ENCODE measurements at places on chromosomes 4 and X.

- no peak for DNase-seq
These were observed 3.2 kb downstream of the DGKQ start for GRCh38 chr4:970046-970745.

DNA sequence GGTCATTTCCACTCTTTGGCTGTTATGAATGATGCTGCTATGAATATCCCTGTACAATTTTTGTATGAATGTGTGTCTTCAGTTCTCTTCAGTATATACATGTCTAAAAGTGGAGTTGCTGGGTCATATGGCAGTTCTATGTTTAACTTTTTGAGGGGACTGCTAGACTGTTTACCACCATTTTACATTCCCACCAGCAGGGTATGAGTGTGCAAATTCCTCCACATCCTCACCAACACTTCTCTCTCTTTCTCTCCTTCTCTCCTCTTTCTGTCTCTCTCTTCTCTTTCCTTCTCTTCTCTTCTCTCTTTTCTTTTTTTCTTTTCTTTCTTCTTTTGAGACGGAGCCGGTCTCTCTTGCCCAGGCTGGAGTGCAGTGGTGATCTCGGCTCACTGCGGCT, 7.8 kb downstream of the WWC2 start:
- DNase-seq, result no peak

DNA sequence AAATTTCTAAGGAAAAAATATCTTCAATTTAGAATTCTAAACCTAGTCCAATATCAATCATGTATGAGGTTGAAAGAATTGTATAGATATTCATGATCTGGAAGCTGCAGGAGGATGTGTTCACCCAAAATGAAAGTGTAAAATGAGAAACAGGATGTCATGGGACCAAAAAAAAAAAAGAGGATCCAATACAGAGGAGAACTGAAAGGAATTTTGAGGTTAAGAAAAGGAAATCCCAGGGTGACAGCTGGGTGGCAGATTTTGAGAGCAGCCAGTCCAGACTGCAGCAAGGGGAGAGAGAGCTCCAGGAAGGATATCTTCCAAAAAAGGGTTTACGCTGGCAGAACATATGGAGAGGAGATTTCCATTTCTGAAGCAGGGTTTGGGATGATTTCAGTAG, 38.9 kb downstream of the TLR10 start:
- no peak for DNase-seq

DNA sequence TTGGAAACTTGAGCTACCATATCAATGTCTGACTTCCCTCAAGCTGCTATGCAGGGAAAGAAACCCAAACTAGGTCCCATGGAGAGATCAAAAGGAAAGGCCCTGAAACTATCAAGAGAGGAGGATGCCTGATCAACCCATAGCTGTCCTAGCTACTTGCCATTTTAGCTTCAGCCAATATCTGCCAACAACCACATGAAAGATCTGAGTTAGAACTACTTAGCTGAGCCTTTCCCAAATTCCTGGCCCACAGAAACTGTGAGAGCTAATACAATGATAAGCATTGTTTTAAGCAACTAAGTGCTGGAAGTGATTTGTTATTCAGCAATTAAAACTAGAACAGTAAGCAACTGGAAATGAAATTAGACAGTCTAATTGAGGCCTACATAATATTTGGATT, 6.3 kb upstream of the ARHGEF38 start:
- no peak for DNase-seq

GRCh38 chrX:85622635-85623034, 243.2 kb upstream of the POF1B start:
- DNase-seq, result no peak
